ENCODE measurements at places on chromosomes 5 and 9. TPM values are rescaled to one million over a fixed set of nuclear protein-coding genes. Genes with fewer than 3 reads are reported as not detected.

GRXCR2 gene
- not detected for total RNA-seq

ITK gene
- total RNA-seq = not detected

CCDC152 gene
- 3.6 TPM for total RNA-seq

RNF180 gene
- total RNA-seq = 38.8 TPM

NME5 gene
- total RNA-seq = 29.4 TPM

CLPTM1L gene
- 55.2 TPM for total RNA-seq

PFN3 gene
- total RNA-seq = not detected

PCDHGB1 gene
- total RNA-seq = 10.7 TPM

AGXT2 gene
- total RNA-seq = not detected

PCDHB9 gene
- total RNA-seq = 13.4 TPM

NTNG2 gene
- 34.0 TPM for total RNA-seq

SLC6A3 gene
- total RNA-seq = not detected

ACSL6 gene
- total RNA-seq = 211 TPM

PRR16 gene
- 8.5 TPM for total RNA-seq

FGFR4 gene
- total RNA-seq = 3.8 TPM

SV2C gene
- total RNA-seq = 12.2 TPM

UGT3A2 gene
- not detected for total RNA-seq

IFNA13 gene
- 0.87 TPM for total RNA-seq

MVB12B gene
- total RNA-seq = 52.6 TPM

GARNL3 gene
- 98.5 TPM for total RNA-seq

C7 gene
- total RNA-seq = 2.9 TPM

IRX2 gene
- not detected for total RNA-seq

CCDC192 gene
- not detected for total RNA-seq

PAEP gene
- total RNA-seq = not detected

C5orf52 gene
- not detected for total RNA-seq

AK1 gene
- total RNA-seq = 149 TPM

REEP2 gene
- 203 TPM for total RNA-seq

GARIN3 gene
- not detected for total RNA-seq

HK3 gene
- total RNA-seq = 4.6 TPM

IRX4 gene
- total RNA-seq = not detected

HTR1A gene
- total RNA-seq = 12.9 TPM

ARSI gene
- 2.3 TPM for total RNA-seq

DNAH5 gene
- 2.8 TPM for total RNA-seq

ZNF883 gene
- total RNA-seq = 15.3 TPM

PCA3 gene
- 0.97 TPM for total RNA-seq

IL13 gene
- not detected for total RNA-seq

KCNMB1 gene
- total RNA-seq = 0.75 TPM

GKAP1 gene
- 17.0 TPM for total RNA-seq

TRPM6 gene
- 4.4 TPM for total RNA-seq

ADRB2 gene
- total RNA-seq = 6.1 TPM

FOXD4L6 gene
- 2.0 TPM for total RNA-seq

ZNF618 gene
- total RNA-seq = 8.3 TPM

GLDC gene
- 21.3 TPM for total RNA-seq

FGF10 gene
- 3.3 TPM for total RNA-seq

CENPP gene
- 10.2 TPM for total RNA-seq

UBE2QL1 gene
- total RNA-seq = 51.9 TPM

PCDHB5 gene
- 9.5 TPM for total RNA-seq

MOB3B gene
- total RNA-seq = 12.0 TPM

HIGD2A gene
- total RNA-seq = 96.4 TPM

CTSV gene
- 0.99 TPM for total RNA-seq
